Psoas muscle (tissue), 8 donors: ENCODE measurements at places on chromosomes 3 and 15. TPM values are rescaled to one million over a fixed set of nuclear protein-coding genes. Genes with fewer than 3 reads are reported as not detected.

The TERB2 gene
- not detected for total RNA-seq

DNA sequence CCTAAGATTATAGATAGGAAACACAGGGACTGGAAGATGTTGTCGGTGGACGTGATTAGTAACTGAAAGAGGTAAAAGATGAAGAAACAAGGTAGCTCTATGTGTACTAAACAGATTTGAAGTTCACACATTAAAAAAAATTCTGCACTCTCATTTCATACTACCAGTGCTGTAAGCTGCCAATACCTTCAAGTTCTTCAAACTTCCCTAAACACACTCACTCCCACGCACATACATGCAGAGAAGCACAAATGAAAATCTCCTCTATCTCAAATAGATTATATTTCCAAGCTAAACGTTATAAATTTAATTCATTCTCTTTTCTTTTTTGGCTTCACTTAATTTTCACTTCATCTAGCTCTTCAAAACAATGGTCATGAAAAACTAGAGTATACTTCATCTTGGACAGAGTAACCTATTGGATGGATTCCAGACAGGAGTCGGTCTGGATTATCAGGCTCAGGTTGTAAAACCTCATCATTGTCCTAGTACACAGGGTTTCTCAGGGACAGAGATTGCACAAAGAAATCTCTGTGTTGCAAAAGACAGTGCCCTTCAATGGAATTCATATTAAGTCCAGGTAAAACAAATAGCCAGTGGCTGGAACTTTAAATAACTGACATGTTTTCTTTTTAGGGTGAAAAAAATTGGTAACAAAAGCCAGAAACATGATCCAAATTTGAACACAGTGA, 408.1 kb upstream of the ZNF385D start:
- no peak for DNase-seq

The LRRC2 gene
- total RNA-seq = 95.7 TPM

DNA sequence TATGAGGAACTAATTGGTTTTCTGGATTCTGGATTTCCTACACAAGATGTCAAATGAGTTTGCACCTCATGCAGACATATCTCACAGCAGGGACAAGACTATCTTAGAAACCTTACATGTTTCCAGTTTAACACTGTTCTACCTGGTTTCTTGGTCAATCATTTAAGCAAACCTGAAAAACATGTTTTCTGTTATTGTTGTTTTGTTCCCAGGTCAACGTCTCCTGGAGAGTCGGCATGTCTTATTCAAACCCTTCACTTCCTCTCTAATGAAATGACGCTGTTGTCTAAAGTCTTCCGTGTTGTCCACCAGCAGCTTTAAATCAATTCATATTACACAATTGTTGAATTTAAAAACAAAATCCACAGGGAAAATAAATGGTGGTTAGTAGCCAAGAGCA, 150.9 kb downstream of the CNTN3 start:
- DNase-seq = no peak

GRCh38 chr15:89824607-89824867, 9.9 kb upstream of the ANPEP start:
- no peak for DNase-seq
